ENCODE measurements at places on chromosomes 3 and 15.

- DNase-seq: no peak
Observed at GRCh38 chr3:178672275-178672674, 136.0 kb downstream of the KCNMB2 start.

GRCh38 chr3:41477399-41478014, 278.2 kb downstream of the CTNNB1 start:
- DNase-seq: no peak

GRCh38 chr3:128874481-128875180, 4.8 kb upstream of the ACAD9 start:
- DNase-seq: no peak

DNA sequence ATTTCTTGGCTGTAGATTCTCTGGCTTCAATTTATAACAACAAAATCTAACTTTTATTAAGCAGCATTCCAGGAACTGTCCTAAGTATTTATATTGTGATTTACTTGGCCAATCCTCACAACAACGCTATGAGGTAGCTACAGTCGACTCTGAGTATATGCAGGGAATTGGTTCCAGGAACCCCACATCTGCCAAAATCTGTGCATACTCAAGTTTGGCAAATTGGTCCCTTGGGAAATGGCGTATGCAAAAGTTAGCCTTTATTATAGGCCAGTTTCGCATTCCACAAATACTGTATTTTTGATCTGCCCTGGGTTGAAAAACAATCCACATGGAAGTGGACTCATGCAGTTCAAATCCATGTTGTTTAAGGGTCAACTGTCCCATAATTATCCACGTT, 53.9 kb downstream of the RAP2B start:
- no peak for DNase-seq

GRCh38 chr3:134486577-134487041, 752 bp downstream of the CEP63 start:
- no peak for DNase-seq

DNA sequence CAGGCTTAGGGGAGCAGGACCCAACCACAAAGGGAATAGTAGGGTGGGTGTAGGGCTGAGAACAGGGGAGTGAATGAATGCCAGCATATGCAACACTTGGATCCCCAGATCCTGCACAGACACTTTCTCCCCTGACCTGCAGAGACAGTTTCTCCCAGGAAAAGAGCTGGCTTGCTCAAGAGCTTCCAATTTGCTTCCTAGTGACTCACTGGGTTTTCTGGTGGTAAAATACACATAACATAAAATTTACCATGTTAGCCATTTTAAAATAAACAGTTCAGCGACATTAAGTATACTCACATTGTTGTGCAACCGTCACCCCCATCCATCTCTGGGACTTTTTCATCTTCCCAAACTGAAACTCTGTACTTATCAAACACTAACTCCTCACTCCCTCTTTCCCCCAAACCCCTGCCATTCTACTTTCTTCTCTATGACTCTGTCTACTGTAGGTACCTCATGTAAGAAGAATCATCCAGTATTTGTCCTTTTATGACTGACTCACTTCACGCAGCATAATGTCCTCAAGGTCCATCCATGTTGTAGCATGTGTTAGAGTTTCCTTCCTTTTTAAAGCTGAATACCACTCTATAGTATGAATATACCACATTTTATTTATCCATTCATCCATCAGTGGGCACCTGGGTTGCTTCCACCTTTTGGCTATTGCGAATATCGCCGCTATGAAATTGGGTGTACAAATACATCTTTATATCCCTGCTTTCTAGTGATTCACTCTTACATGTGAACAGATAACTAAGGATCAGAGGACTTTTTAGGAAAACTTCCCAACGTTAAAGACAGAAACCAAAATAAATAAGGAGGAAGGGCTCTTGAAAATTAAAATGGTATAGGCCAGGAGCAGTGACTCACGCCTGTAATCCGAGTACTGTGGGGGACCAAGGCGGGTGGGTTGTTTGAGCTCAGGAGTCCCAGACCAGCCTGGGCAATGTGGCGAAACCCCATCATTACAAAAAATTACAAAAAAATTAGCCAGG, 95.6 kb upstream of the TJP1 start:
- DNase-seq: no peak

GRCh38 chr3:110767838-110768237, 303.8 kb upstream of the NECTIN3 start:
- no peak for DNase-seq

GRCh38 chr3:73572368-73572767, 52.4 kb downstream of the PDZRN3 start:
- DNase-seq: no peak

GRCh38 chr3:20787005-20787404, 601.0 kb upstream of the SGO1 start:
- no peak for DNase-seq

DNA sequence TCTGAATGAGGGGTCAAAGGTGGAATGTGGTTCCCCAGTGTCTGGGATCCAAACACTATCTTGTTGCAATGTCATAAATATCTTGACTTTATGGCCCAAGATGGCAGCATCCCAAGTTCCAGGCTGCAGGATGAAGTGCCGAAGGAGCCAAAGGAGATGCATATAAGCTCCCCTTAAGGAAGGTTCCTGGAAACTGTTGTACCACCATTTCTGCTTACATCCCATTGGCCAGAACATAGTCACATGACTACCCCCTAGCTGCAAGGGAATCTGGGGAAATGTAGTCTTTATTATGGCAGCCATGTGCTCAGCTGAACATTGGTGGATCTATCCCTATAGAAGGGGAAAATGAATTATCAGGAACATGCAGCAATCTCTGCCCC, 54.3 kb downstream of the BDH1 start:
- DNase-seq: no peak

GRCh38 chr3:177437513-177438337, 240.4 kb upstream of the TBL1XR1 start:
- DNase-seq: no peak

- DNase-seq: no peak
Observed at GRCh38 chr3:178494386-178494785, 41.9 kb upstream of the KCNMB2 start.

DNA sequence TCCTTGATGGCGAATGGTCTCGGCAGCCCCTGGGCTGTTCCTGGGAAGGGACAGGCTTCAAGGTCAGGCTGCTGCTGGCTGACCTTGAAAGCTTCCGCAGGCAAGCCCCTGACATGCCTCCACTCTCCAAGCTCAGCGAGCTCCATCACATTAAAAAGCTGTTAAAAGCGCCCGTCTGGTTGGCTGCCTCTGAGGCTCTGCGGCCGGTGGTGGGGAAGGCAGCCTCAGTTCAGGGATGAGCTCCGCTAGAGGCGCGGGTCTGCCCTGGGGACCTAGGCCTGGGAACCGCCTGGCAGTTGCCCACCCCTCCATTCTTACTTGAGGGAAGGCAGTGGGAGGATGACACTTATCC, 103.8 kb downstream of the LINGO1 start:
- DNase-seq: no peak

DNA sequence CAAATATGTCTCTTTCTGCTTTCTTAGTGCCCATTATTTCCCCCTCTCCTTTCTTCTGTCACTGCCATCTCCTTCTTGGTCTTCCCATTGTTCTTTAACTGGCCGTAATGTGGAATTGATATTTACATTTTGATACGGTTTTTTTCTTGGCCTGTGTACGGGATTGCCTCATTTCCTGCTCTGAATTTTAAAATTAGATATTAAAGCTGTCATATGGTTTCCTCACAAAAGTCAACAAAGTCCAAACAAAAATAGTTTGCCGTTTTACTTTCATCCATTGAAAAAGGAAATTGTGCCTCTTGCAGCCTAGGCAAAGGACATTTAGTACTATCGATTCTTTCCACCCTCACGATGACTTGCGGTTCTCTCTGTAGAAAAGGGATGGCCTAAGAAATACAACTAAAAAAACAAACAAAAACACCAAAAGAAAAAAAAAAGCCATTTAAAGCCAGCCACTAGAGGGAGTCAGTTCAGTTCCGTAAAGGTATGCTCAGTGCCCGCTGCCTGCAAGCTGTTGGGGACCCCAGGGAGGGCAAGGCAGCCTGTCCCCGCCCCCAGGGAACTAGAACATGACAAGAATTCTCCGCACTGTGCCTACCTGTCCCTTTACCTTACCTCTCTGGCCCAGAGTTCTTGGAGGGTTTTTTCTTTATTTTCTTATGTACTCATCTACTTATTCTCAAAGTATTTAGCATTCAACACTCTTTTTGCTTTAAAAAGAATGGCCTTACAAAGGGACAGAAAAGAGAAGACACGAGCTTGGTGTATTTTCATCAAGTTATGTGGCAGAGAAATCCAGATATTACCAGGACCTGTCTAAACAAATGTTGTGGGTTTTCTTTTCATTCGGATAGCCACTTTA, 30.0 kb upstream of the NR2E3 start:
- no peak for DNase-seq

DNA sequence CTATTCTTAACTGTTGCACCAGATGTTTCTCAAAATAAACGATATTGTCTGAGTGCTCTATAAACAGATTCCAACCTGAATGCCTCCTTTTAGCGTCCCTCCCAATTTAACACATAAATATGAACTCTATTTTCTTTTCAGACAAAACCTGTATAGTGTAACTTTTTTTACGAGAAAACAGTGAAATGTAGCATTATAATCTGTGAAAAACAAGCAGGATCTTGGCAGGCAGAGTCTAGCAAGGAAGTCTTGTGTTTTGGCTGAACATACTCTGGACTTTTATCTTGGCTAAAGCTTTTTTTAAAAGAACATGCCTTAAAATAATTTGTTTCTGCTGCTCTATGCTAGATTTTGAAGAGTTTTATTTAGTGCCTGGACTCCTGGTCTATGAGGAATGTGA, 150.5 kb downstream of the ROBO2 start:
- DNase-seq: no peak

- no peak for DNase-seq
Observed at GRCh38 chr15:25501828-25502446, 63.1 kb upstream of the UBE3A start.

- DNase-seq: no peak
Observed at GRCh38 chr15:91535856-91536500, 317.5 kb upstream of the SLCO3A1 start.

- DNase-seq: no peak
Observed at GRCh38 chr3:114639171-114639570, 345.3 kb downstream of the TIGIT start.

DNA sequence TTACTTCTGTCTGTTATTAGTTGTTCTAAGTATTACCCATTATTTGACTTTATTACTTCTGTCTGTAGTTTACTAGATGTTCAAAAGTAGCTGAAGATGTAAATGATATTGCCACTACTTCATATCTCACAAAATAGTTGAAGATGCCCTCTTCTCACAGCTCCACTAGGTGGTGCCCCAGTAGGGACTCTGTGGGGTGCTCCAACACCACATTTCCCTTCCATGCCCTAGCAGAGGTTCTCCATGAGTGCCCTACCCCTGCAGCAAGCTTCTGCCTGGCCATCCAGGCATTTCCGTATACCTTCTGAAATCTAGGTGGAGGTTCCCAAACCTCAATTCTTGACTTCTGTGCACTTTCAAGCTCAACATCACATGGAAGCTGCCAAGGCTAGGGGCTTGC, 80.8 kb downstream of the KCNH8 start:
- no peak for DNase-seq

DNA sequence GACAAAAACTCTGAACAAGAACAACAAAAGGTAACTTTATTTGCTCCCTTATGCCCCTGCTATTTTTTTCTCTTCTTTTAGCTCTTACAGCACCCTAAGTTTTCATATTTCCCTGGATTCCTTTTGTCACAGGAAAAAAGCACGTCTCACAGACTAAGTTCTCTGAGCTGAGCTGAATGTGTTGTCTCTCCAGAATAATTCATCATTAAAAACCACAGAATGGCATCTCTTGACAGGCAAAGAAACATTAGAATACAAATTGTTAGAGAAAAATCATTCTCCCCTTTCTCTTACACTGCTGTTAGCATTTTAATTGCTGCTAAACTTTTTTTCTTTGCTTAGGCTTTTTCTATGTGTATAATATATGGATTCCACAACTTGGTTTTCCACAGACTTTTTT, 48.7 kb upstream of the SECISBP2L start:
- no peak for DNase-seq

- DNase-seq: no peak
Observed at GRCh38 chr3:142648950-142649349, 52.8 kb downstream of the PLS1 start.

DNA sequence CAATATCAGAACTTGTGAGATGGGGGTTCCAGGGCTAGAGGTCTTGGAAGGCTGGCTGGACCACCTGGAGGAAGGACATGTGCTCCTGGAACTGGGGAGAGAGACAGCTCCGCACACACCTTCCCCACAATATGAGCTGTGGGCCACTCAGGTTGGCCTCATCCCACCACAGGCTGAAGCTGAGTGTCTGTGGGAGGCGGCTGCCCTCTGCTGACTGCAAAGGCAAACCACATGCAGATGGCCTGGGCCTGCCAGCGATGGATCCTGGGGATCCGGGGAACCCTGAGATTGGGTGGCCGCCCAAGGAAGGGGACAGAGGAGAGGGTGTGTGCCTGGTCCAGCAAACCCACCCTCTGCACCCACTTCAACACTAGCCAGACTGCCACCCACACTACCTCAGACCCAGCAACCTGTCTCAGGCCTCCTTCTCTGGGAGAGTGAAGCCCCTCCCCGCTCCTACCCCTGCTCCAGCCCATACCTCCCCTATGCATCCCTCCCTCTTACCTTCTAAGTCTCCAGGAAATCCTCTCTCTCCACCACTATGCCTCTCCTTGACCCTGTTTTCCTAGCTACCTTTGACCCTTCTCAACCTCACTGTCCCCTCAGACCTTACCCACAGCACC, 44.8 kb downstream of the CYP11A1 start:
- peak; percentile 32 for DNase-seq

DNA sequence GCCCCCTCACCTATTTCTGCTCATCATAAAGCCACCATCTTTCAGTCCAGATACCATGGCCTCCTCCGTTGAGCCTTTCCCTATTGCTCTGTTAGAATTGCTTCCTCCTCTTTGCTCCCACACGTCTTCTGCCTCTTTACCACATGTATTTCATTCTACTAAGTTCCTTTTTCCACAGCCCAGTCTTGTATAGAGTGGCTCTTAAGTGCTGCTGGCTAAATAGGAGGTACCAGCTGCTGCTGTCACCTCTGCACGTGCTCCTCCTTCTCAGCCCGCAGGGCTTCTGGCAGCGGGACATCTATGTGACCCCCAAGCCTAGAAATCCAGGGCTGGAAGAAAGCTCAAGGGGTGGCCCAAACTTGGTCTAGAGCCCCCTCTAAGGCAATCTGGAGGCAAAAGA, 38.8 kb upstream of the PLXND1 start:
- DNase-seq: no peak

GRCh38 chr3:107251819-107252218, 125.4 kb upstream of the CCDC54 start:
- DNase-seq: no peak

DNA sequence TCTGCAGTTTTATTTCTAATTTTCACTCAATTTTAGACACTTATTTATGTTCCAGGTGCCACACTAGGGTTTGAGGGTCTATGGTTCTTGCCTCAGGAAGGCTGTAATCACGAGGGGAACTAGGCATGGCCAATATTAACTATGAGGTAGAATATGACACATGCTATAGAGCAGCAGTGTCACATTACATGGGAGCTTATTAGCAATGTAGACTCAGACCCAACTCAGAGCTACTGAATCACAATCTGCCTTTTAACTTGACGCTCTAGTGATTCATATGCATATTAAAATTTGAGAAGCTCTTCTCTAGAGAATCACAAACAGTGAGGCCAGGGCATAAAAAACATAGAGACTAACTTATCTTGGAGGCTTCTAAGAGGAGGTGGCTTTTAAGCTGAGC, 32.8 kb upstream of the MRPL3 start:
- DNase-seq: no peak

GRCh38 chr3:49805897-49806701, 3.0 kb downstream of the INKA1 start:
- no peak for DNase-seq
